ELF-1 (cell line): ENCODE measurements at places on chromosomes 12 and 14.

DNA sequence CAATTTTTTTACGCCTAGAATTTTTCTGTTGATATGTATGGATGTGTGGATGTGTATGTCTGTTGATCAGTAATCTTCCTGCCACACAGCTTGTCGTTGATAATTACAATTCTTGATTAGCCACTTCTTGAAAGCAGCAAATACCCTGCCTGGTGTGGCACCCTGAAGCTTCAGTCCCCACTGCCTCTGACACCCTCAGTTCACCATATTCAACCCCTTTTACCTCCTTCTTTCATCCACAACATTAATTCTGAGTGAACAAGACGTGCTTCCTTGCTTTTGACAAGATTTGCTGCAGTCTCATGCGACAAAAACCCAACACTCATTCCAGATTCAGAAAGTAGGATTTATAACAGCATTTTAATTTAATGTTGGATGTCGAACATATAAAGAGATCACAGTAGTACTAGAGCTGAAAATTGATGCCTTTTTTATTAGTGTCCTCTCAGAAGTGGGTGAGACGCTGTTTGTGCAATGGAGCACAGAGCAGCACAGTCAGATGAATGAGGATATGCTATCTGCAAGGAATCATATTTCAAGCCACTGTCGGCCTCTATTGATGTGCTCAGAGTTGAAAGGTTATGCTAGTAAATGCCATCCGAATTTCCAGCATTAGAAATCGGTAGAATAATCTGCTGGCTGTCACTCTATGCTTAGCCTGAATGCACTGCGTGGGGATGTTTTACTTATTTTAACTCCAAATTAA, 383.7 kb downstream of the EGLN3 start:
- DNase-seq = no peak

GRCh38 chr14:102949801-102950451, 27.5 kb downstream of the AMN start:
- no peak for DNase-seq

- DNase-seq = no peak
These were observed 453.8 kb downstream of the RAD51B start for GRCh38 chr14:68273413-68273812.

- no peak for DNase-seq
These were observed 413.6 kb downstream of the TMEM121 start for GRCh38 chr14:105939810-105940508.

GRCh38 chr12:49750027-49750995, 9.0 kb downstream of the TMBIM6 start:
- no peak for DNase-seq

GRCh38 chr14:64800000-64800399, 79.7 kb downstream of the SPTB start:
- DNase-seq = peak; percentile 34

DNA sequence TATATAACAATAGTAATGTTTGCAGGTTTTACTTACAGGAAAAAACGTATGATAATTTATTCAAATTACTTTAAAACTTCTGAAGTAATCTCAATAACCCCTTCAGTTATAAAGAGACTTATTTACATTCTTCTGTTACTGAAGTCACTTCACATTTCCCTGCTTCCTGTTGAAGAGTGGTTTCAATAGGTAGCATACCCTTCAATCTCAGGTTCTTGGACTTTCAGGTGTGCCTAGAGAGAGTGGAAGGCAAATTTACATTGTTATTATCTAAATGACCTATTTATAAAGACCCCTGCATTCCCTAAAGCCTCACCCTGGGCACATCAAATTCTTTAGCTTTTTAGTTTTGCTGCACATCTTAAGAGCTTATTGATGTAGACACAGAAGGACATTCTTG, 137.6 kb upstream of the AEBP2 start:
- DNase-seq = no peak

- DNase-seq = no peak
These were observed 59.0 kb downstream of the FAR2 start for GRCh38 chr12:29208060-29208459.

DNA sequence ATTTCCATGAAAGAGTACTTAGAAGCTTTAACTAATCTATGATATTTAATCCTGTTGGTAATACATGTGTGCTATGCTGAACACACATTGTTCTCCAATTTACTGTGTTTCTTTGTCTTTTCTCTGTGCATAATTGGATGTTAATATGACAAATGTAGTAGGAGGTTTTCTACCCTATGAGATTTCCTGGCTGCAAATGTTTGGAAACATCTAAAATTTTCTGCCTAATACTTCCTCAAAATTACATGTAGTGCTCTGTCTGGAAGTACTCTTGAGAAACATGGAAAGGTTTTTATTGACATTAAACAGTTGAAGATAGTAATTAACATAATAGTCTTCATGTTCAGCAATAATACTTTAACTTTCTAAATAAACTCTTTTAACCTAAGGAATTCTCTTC, 213.0 kb downstream of the KITLG start:
- DNase-seq = no peak

DNA sequence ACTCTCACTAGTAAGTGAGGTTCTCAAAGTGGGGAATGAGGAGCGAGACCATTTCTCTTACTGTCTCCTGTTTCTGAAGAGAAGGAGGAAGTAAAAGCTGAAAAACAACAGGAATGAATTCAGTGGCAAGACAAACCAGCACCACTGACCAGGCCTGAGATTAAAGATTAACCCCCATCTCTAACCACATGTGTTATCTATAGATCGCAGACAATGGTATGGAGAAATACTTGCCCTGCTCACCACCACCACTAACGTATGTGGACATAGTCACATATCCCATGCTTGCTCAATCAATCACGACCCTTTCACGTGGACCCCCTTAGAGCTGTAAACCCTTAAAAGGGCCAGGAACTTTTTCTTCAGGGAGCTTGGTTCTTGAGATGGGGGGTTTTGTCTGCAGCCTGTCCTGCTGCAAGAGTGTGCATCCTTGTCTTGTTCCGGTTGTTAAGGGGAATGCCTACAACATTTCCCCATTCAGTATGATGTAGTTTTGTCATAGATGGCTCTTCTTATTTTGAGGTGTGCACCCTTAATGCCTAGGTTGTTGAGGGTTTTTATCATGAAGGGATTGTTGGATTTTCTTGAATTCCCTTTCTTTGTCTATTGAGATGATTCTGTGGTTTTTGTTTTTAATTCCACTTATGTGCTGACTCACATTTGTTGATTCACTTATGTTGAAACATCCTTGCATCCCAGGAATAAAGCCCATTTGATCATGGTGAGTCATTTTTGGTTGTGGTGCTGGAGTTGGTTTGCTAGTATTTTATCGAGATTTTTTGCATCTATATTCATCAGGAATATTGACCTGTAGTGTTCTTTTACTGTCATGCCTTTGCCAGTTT, 698.8 kb upstream of the LMO3 start:
- DNase-seq = no peak

DNA sequence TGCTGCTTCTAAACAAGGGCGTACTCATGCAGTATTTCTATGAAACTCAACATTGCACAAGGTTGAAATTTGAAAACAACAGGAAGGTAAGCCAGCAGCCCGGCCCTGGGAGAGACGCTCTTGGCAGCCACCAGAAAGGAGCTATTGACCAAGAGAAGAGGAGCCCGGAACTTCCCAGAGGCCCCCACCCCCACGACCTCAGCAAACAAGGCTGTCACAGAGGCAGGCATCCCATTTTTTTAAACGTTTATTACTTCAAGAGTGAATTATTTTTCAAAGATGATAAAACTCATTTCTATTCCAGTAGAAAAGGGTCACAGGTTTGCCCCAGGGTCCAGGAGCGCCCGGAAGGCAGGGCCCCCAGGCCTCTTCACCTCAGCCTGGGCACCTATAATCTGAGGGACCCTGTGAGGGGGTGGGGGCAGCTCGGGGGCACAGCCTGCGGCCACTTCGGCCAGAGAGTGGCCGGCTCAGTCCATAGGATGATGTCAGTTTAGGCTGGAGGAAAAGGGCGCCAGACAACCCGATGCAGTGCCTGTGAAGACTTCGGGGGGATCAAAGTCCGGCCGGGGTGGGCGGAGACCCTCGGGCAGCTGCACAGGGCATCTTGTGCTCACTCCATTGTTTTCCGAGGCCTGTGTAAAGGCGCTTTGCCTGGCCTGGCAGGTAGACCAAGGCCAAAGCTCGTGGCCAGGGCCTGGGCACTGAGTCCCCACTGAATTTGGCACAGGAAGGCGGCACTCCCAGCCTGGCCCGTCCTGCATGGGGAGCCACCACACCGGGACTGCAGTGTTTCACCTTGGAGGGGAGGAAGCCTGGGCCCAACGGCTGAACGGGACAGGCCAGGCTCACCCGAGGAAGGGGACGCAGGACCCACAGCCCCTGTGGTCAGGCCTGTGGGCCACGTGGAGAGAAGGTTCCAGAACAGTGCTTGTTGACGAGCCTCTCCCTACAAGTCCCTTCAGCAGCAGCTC, 86.0 kb downstream of the SCARB1 start:
- no peak for DNase-seq

- no peak for DNase-seq
These were observed 538.2 kb upstream of the TBX3 start for GRCh38 chr12:115222220-115222619.

DNA sequence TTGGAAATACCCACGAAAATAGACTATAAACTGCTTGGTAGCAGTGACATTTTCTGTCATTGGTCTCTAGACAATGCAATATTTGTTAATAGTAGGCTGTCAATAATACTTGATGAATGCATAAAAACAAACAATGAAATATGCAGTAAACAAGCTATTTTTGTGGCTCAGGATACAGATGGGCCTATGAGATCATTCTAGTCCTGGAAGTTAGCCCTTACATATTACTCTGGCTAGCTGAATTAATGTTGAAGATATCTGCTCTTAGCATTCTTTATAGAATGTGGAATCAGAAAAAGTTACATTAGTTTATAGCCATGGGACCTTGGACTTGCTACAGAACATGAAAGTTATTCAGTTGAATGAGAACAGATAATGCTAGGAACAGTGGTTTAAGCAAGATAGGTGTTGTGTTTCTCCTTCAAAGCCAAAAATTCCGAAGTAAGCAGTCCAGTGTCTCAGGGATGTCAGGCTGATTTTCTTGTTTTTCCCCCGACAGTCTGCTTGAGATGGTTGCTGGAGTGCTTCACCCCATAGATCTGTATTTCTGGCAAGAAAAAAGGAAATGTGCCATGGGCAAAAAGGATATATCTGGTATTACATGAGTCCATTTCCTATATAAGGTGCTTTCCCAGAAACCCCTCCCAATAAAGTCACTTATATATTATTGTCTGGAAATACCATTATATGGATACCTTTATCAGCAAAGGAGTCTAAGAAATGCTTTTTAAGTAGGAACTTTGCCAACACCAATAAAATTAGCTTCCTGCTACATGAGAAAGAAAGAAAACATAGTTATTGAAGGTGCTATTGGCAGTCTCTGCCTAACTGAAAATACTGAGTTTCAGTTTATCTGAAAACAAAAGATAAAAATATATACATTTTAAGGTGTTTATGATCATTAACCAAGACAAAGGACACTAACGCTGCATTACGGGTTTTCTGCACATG, 619.4 kb upstream of the ATP2B1 start:
- no peak for DNase-seq
